ENCODE measurements at places on chromosomes 2 and 18.
A peak's percentile ranks its signal among the peaks of the same experiment; 100 is the strongest.

GRCh38 chr2:21118302-21118920, 5.4 kb upstream of the TDRD15 start:
- peak; percentile 60 for DNase-seq

GRCh38 chr18:38851526-38851925, 1285.9 kb upstream of the CELF4 start:
- DNase-seq = no peak

DNA sequence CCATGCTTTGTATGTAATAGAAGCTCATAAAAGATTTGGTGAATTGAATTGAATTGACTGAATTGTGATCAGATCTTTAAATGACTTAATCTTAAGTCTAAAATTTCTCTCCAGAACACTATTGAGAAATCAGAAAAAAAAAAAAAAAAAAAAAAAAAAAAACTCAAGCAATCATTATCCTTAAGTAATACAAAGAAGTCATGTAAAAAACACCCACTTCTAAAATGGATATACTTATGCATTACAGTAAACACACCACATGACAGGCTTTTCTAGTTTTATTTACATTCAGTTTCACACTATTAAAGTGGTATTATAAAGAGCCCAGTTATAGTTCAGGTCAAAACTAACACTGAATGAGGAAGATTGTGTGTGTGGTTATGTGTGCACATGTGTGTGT, 84.9 kb upstream of the GLS start:
- no peak for DNase-seq

DNA sequence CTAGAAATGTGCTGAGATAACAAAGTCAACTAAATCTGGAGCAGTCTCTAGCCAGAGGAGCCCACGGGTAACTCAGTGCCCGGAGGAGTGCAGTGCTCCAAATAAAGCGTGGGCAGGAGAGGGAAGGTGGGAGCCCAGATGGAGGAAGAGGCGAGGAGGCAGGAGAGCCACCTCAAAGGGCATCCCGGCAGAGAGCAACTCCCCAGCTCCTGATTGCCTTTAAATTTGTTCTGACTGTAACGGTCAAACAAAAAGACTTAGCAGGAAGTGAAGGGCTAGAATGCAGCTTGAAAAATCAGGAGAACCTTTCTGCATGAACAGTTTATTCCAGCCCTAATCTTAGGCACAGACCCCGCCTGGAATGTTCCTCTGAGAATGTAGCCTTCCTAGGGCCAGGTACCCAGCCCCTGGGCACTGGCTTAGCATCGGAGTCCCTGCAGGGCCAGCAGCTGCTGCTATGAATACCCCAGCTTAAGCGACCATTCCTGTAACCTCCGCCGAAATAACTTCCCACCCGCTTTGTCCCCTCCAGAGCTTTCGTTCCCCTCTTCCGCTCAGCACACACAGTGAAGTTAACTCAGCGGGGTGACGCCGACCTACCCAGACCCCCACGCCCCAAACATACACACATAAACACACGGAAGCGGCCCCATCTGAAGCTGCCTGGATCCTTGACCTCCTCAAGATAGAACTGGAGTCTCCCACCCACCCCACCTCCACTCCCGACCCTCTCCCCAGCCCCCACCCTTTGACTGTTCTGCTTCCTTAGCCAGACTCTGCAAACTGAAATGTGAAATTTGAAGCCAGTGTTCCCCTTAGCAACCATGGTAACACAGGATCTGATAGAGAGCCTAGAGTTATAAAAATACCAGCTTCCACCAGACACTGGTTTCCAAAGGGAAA, 123.2 kb downstream of the SMAD7 start:
- DNase-seq = no peak

DNA sequence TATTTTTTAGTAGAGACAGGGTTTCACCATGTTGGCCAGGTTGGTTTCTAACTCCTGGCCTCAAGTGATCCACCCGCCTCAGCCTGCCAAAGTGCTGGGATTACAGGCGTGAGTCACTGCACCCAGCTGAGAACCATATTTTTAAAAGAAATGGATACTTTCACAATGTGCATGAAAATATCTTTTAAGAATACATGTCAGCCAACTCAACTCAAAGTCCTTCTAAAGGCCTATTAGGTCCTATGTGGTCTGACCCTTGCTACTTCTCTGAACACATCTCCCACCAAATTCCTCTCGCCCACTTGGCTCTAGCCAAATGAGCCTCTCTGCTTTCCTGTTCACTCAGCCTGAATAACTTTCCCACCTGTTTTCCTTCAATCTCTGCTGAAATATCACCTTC, 119.6 kb downstream of the MTX2 start:
- DNase-seq = no peak

GRCh38 chr2:43233218-43234212, 7.1 kb upstream of the ZFP36L2 start:
- peak; percentile 64 for DNase-seq

- no peak for DNase-seq
These were observed 319.3 kb upstream of the UBE2E3 start for GRCh38 chr2:180660881-180661685.

DNA sequence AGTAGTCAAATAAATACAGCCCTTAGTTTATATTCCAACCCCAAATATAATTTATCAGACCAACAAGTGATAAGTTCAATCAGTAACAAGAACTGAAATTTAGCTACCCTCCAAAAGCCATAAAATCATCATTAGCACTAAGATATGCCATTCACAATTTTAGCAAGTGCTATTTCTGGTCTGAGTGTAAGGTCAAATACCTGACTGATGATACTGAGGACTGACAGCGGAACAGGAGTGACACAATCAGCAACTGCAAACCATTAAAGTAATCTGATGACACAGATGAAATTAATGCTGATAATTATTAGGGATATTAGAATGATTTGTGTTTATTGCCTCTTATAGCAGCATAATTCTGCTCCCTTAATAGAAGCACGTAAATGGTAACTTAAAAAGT, 152.7 kb upstream of the SPHKAP start:
- no peak for DNase-seq

DNA sequence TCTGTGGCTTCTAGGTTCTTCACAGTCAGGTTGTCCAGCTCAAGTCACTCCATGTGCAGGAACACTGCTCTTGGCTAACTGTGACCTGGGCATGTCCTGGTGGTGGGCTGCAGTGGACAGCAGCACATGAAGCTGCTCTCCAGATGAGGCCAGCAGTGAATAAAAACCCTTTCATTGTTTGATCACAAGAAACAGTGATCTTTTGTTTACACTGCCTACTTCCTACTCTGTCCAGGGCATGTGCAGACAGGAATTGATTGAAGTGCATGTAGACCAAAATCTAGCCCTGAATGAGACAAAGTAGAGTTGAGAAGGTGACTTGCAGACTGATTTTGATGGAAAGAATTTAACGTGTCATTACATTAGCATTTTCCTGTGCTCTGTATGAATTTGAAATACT, 34.9 kb downstream of the BCL2L11 start:
- DNase-seq = peak; percentile 91

DNA sequence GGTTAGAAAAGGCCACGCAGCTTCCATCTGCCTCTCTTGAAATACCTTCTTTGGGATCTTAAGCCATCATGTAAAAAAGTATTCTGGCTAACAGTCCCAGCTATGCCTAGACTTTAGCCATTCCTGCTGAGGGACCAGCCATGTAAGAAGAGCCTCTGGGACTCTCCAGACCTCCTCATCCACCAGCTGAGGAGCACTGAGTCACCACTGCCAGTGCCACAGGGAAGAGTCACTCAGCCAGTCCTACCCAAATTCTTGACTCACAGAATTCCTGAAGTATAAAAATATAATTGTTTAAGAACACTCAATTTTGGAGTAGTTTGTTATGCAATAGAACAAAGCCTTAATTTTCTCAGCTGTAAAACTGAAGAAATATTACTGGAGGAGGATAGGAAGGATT, 436.7 kb downstream of the ZEB2 start:
- DNase-seq = no peak

GRCh38 chr2:5365871-5366461, 326.2 kb upstream of the SOX11 start:
- DNase-seq = peak; percentile 62

GRCh38 chr2:23269747-23270146, 115.2 kb upstream of the KLHL29 start:
- DNase-seq = no peak

GRCh38 chr2:176192351-176192750, 3.9 kb downstream of the HOXD1 start:
- peak; percentile 54 for DNase-seq

- no peak for DNase-seq
These were observed 861 bp downstream of the LTBP1 start for GRCh38 chr2:32947484-32948143.

DNA sequence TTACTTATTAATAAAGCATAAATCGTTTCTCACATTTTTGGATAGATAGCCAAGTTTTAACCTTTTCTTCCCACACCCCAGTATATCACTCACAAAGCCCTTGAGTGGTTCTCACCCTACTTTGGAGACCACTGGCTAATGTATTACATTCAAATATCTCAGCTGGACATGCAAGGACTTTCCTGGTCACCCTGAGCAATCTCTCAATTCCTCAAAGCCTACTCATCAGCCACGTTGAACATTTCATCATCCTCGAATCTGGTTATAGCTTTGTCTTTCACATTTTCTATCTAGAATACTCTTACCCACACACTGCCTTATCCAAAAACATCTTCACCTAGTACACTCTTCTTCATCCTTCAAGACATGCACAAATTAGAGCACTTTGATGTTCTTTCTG, 71.1 kb upstream of the MAPRE2 start:
- DNase-seq = no peak

- no peak for DNase-seq
These were observed 151.1 kb downstream of the MCFD2 start for GRCh38 chr2:46764547-46764946.

GRCh38 chr2:119428488-119429224, 3.0 kb upstream of the TMEM37 start:
- DNase-seq = no peak

DNA sequence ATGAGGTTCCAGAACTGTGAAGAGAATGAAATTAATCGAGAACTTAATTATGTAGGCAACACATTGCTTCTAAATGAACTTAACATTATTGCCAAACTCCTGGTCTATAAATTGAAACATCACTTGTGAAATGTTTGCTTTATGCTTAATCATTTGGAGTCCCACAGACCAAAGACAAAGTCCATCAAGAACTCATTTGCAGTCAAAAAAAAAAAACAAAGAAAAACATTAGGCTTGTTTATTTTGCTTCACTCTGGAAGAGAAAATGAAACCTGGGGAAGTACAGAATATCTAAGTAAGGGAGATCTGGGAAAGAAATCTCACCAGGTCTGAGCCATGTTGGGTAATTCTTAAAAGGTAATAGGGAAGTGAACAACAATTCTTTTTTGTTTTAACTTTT, 1363.5 kb upstream of the DDX18 start:
- no peak for DNase-seq

DNA sequence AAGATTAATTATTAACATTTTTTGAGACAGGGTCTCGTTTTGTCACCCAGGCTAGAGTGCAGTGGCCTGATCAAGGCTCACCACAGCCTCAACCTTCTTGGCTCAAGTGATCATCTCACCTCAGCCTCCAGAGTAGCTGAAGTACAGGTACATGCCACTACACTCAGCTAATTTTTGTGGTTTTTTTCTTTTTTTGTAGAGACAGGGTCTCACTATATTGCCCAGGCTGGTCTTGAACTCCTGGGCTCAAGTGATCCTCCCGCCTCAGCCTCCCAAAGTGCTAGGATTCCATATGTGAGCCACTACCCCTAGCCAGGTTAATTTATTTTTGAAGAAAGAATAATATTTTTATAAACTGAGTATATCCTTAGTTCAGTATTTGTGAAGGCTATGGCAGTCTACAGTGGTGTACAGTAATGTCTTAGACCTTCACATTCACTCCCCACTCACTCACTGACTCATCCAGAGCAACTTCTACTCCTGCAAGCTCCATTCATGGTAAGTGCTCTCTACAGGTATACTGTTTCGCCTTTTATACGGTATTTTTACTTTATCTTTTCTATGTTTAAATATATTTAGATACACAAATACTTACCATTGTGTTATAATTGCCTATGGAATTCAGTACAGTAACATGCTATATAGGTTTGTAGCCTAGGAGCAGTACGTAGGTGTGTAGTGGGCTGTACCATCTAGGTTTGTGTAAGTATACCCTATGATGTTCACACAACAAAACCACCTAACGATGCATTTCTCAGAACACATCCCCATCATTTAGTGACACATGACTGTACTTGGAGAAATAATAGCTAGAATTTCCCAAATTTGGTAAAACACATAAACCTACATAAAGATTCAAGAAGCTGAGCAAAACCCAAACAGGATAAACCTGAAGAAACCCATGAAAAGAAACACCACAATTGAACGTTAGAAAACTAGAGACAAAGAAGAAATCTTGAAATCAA, 38.6 kb downstream of the MGAT4A start:
- no peak for DNase-seq

DNA sequence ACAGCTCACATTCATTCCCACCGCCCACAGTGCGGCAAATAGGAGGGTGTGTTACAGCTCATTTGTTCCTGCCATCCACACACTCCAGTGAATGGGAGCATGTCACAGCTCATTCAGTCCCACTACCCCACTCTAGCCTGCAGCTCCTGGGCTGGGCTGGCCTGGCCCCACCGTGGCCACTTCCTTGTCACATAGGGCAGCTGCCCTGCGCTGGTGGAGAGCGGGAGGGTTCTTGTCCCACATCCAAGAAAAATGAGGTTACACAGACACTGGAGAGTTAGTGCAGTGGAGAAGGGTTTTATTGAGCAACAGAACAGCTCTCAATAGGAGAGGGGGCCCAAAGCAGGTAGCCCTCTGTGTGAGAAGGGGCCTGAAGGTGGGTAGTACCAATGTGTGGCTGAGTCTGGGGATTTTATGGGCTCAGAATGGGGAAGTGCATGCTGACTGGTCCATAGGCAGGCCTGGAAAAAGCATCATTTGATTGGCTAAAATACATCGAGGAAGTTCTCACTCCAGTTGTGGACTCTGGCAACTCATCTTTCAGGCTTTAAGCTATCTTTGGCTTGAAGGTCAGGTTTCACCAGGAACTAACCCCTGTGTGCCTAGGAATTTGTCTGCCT, 249.7 kb downstream of the ETAA1 start:
- DNase-seq = no peak

DNA sequence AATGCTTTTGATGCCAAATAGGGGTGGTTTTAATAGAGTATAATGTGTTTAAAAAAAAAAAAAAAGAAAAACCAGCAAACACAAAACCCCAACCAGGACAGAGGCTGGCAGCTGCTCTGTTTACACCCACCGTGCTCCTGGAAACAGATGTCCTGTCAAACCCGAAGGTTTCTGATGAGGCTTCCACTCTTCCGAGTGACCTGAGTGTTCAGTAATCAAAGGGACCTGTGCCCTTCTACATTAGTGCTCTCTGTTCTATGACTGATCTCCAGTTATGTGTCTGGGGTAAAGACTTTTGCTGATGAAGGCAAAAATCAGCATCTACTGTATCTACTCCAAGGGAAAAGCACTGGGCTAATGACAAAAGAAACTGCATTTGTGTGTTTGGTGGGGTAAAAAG, 3.5 kb upstream of the KLHL29 start:
- no peak for DNase-seq

DNA sequence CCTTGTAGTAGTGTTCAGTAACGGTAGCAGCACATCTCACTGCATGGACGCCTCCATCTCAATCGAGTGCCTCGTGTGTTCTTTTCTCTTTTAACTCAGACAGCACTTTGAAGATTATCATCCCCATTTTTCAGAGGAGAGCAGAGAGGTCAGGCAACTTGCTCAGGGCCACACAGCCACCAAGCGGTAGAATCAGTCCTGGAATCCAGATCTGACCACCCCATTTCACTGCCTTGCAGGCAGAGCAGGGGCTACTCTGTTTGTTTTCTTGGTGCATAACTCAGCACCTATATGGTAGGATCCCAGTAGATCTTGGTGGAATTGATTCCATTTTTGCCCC, 129.5 kb downstream of the SMAD7 start:
- no peak for DNase-seq

GRCh38 chr18:48835119-48835518, 115.6 kb downstream of the SMAD7 start:
- DNase-seq = no peak

- no peak for DNase-seq
These were observed 164.0 kb downstream of the EN1 start for GRCh38 chr2:118683460-118683859.

Data from pons (tissue), 1 donor.